ENCODE measurements at places on chromosomes 12 and 14.
A peak's percentile ranks its signal among the peaks of the same experiment; 100 is the strongest.

- DNase-seq: no peak
Measured at GRCh38 chr12:505221-505620, 45.5 kb downstream of the B4GALNT3 start.

DNA sequence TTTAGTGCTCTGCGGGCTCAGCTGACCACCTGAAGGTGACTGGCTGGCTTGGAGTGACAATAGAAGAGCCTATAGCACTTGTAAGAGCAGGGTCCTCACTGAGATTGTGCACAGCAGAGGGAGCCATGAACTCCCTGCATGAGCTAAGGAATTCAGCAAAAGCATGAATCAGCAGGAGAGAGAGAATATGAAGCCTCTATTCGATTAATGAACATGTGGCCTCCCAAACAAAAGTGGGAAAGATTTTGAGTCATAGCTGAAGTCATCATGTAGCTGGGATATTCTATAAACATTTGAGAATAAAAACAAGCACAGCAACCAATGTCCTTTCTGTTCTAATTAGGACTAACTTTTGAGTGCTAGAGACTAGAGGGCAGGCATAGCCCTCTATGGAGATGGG, 626.6 kb downstream of the DIO2 start:
- no peak for DNase-seq

- no peak for DNase-seq
Measured at GRCh38 chr12:85759091-85759490, 77.1 kb downstream of the RASSF9 start.

GRCh38 chr12:102120886-102121285, 903 bp downstream of the PARPBP start:
- DNase-seq: no peak

- DNase-seq: no peak
Measured at GRCh38 chr14:54085841-54086240, 129.2 kb upstream of the BMP4 start.

- peak; percentile 27 for DNase-seq
Measured at GRCh38 chr12:93784339-93785086, 107.3 kb downstream of the CRADD start.

- no peak for DNase-seq
Measured at GRCh38 chr14:73237219-73237785, at the start of gene PAPLN. Gene PAPLN (plus strand): TSS chr14:73237506. CDS start chr14:73239779, 2,273 bp downstream.

- no peak for DNase-seq
Measured at GRCh38 chr12:13425766-13426165, 229.2 kb downstream of the EMP1 start.

DNA sequence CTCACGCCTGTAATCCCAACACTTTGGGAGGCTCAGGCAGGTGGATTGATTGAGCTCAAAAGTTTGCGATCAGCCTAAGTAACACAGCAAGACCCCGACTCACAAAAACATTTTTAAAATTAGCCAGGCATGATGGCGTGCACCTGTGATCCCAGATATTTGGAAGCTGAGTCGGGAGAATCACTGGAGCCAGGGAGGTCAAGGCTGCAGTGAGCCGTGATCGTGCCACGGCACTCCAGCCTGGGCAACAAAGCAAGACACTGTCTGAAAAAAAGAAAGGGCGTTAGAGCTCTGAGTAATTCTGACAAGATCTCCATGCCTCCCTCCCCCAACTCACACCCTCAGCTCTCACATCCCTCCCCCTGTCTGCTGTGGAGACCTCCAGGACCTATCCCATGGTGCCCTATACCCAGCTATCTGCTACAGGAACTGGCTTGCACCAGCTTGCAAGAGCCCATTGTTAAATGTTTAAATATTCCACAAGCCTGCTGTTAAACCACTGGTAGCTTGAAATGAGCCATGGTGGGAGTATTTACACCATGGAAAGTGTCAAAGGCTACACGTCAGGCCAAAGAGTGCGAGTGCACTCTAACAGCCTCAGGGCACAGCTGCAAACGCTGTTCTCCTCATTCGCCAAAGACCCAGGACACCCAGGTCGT, 35.1 kb upstream of the PPP2R5C start:
- no peak for DNase-seq

- DNase-seq: peak; percentile 39
Measured at GRCh38 chr12:47079981-47080724, 394 bp upstream of the AMIGO2 start.

- no peak for DNase-seq
Measured at GRCh38 chr12:108807476-108807875, 49.9 kb downstream of the SSH1 start.

- DNase-seq: no peak
Measured at GRCh38 chr14:93811676-93812075, 23.4 kb upstream of the PRIMA1 start.

DNA sequence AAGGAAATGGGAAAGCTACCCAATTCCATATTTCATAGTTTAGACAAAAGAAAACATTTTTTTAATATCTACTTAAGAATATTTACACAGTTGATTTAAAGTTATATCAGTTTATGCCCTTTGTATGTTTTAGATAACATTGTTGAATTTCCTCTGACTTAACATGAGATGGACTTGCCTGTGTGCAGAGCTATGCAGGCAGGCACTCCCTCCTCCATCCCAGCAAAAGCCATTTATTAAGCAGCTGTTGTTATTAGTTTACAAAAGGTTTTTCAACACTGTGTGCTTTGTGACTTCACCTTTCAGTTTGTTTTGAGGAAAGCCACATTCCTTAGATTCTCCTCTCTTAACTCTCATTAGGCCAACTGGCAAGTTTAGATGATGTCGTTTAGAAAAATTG, 337.5 kb upstream of the PDE3A start:
- DNase-seq: no peak

- DNase-seq: no peak
Measured at GRCh38 chr14:99176156-99176945, 95.6 kb downstream of the BCL11B start.

DNA sequence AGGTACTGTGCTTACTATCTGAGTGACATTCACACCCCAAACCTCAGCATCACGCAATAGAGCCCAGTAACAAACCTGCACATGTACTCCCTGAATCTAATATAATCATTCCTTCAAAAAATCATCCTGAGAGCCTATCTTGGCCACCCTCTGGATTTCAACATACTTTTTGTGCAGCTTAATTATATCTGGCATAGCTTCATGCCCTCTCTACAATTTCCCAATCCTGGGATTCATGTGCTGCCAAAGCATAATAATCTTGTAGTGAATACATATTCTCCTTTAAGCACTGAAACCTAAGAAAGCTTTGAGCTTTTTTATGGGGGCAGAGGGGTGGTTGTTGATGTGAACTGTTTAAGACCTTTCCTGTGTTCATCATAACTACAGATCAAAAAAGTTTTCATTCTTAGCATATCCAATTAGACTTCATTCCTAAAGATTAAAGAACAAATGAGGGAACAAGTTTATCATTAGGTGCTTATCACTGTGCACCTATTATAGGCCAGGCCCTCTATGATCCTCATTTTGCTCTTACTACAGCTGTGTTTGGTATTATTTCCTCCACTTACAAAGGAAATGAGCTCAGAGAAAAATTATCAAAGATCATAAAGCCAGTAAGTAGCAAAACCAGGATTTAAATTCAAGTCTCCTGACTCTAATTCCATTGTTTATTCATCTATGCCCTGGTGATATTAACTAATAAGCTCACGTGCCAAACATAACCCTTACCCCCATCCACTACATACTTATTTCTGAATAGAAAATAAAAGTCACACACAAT, 51.2 kb downstream of the SINHCAF start:
- DNase-seq: no peak

DNA sequence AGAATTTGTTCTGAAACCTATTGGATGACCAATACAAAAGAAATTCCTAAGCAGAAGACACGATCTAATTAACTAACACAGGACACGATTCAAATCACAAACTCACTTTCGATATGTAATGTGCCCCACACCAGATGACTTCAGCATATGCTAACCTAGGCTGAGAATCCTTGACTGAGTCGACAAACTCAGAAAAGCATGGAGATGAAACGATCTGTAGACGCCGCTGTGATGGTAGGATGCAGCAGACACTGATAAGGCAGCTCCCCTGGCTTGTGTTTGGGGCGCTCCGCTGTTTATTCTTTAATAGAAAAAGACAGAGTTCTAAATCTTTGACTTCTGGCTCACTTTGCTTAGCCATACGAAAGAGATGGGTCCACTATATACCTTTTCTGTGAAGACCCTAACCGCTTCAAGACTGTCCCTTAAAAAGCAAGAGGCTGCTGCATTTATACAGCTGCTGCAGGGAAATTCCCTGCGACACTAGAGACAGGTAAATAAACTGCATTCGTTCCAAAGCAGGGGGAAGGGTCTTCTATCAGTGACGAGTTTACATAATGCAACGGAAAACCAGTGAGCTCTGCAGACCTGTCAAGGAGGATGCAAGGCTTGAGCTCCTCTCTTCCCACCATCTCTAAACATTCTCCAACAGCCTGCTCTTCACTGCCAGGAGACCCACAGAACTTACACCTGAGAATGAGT, 929 bp downstream of the CHD8 start:
- peak; percentile 15 for DNase-seq

GRCh38 chr12:5923751-5924150, 21.3 kb downstream of the ANO2 start:
- DNase-seq: no peak

DNA sequence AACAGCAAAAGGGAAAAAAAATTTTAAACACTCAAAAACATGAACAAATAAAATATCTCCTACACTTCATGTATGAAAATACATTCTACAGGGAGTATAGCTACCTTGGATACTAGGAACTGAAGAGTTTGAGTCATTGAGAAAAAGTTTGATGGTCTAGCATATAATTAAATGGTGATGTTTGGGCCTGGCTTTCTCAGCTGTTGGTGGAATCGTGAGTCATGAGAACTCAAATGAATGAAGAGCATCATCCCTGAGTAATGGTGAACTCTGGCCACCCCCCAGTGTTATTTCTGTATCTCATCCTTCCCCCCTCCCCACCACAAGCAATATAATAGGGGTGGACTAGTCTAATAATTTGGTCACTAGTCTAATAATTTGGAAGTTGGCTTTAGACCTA, 6.7 kb upstream of the SLC6A15 start:
- DNase-seq: no peak

DNA sequence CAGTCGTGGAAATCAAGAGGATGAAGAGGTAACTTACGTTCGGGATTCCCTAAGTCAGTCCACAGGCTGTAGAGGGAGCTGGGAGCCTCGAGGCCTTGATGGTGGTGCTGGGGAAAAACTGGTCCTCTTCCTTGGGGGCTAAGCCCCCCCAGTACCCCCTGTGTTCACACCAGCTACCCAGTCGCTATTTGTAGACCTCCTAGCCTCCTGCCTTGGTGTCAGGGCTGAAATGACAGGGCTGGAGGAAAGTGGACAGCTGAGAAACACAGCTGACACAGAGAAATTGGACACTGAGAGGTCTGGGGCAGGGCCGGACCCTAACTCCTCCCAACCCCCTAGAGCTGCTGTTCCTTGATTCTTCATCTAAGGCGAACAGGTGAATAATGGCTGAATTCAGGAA, at the start of gene STAC3:
Gene STAC3 (minus strand): TSS at position 232 of the 400 bp plus-strand sequence. CDS start 1,551 bp downstream, outside the sequence.
- DNase-seq: no peak

- DNase-seq: no peak
Measured at GRCh38 chr14:58479975-58480374, 52.5 kb downstream of the KIAA0586 start.

- DNase-seq: peak; percentile 32
Measured at GRCh38 chr12:46546634-46547273, 174.2 kb upstream of the SLC38A2 start.
